AG09319 (cell line): ENCODE measurements at places on chromosomes 16 and 17.

GRCh38 chr17:27985736-27986399, 56.6 kb upstream of the NLK start:
- no peak for DNase-seq

DNA sequence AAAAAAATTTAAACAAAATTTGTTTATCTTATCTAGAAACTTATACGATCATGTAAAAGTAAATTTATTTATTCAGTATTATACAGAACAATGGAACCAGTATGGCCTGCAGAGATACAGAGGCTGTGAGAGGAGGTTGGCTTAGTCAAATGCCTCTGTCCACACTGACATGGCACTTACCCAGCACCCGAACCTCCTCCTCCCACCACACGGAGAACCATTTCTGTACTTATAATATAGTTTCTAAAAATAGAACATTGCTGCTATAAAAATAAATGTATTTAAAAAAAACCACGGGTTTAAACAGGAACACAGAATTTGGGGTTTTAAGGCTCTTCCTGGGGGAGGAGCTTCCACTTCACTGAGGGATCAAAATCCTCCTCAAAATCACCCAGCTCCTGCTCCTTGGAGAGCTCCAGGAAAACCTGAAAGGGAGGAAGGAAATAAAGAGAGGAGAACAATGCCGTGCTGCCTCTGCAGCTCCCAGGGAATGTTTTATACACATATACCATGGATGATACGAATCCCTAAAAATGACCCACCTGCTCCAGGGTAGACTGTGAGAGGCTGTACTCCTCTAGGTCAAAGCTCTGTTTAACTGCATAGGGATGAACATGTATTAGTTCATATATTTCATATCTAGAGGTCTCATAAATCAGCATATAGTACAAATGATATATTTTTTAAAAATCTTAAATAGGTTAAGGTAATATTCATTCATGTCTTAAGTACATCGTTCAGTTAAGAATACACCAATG, 87.3 kb downstream of the ABCA8 start:
- no peak for DNase-seq

- DNase-seq, result no peak
These were observed 520.8 kb upstream of the ZFHX3 start for GRCh38 chr16:73568769-73569168.

DNA sequence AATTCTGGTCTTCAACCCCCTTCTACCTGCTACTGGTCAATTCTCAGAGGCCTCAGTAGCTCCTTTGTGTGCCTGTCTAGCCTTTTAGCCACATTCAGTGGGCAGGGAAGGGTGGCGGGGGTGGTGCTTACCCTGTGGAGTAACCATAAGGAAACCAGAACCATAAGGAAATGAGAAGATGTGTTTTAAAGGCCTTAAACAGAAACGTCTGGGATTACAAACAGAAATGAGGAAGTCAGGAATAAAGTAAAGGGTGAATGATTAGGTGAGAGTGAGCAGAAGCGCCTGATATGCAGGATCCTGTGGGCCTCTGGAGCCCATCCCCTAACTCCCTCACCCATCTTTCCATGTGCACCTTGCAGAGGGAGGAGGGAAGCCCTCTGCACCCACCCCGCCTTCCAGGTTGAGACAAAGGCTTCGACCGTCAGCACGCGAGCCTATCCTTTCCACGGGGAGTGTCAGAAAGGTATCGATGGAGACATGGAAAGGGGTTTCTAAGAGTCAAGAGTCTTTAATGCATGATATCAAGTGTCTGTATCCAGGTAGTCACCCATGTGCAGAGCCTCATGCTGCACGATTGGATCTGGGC, 20.4 kb downstream of the KIAA0513 start:
- DNase-seq, result no peak

- DNase-seq, result peak; percentile 27
These were observed 6.9 kb downstream of the DOK4 start for GRCh38 chr16:57479205-57479975.

DNA sequence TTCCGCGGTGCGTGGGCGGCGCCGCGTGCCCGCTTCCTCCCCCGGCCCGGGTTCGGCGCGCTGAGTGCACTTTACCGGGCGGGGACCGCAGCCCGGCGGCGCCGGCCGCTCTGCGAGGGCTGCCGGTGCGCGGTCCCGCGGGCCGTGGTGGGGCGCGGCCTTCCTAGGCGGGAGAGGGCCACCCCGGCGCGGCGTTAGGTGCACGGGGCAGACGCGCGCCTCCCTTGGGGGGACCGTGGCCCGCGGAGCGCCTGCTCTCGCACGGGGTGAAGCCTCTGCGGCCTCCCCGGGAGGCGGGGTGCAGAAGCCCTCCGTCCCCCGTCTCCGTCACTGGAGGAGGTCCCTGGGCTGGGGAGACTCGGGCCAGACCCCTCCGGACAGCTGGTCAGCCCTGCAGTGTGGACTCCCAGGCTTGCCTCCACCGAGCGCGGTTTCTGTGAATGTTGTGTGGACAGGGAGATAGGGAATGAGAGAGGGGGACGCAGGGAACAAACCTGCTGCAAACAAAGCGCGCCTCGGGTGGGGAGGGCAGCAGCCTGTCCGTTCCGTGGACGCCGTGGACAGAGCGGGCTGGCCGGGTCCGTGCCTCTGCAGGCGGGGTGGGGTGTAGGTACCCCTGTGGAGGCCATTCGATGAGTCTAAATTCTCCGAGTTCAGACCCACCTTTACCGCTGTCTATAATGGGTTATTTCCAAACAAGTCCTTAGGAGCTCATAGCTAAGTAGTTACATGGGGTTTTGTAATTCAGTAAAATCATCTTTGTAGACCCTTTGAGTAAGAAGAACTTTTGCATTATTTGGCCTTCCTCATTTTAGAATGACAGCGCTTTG, 721 bp downstream of the TBCD start:
- no peak for DNase-seq

GRCh38 chr17:76027159-76027839, at the start of gene EVPL:
EVPL (minus strand) TSS chr17:76027306; CDS start chr17:76027198, 108 bp downstream.
- DNase-seq, result no peak

- no peak for DNase-seq
These were observed 20.1 kb downstream of the ORC6 start for GRCh38 chr16:46709469-46710005.

GRCh38 chr16:72371307-72372086, 199.5 kb upstream of the PMFBP1 start:
- DNase-seq, result no peak

GRCh38 chr16:2858245-2859025, 465 bp upstream of the PRSS22 start:
- DNase-seq, result no peak
